ENCODE measurements at places on chromosomes 4 and X.
A peak's percentile ranks its signal among the peaks of the same experiment; 100 is the strongest.

DNA sequence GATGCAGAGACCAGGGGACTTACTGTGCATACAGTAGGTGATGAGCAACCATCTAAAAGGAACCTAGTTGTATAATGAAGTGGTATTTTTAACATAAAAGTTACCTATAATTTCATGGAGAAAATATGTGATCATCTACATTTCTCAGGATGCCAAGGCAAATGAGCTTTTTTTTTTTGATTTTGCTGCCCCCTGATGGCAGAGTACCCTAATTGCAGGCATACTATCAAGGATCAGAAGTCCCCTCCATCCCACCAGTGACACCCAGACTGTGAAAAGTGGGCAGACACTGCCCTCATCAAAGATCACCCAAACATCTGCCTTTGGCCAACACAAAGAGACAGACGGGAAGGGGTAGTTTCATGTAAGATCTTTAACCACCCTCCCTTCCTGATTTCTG lies 9.6 kb upstream of the ABLIM2 start:
- no peak for DNase-seq
- no peaks in the 10 kb centered on the region for H3K36me3 ChIP-seq
- H3K27me3 ChIP-seq: peaks cover 11% of the 10 kb centered on the region
- H3K27ac ChIP-seq: no peak overlapping the region
- peaks cover 35% of the 10 kb centered on the region for H3K4me1 ChIP-seq
- no peak overlapping the region for H3K4me3 ChIP-seq

DNA sequence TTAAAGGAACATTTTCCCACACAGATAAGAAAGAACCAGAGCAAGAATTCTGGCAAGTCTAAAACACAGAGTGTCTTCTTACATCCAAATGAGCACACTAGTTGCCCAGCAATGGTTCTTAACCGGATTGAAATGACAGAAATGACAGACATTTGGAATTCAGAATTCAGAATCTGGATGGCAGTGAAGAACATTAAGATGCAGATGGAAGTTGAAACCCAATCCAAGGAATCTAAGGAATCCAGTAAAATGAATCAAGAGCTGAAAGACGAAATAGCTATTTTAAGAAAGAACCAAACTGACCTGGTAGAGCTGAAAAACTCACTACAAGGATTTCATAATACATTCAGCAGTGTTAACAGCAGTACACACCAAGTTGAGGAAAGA lies 21.5 kb downstream of the ANAPC10 start:
- H3K4me1 ChIP-seq: no peaks in the 10 kb centered on the region
- DNase-seq: no peak
- no peaks in the 10 kb centered on the region for H3K27me3 ChIP-seq
- no peak overlapping the region for H3K4me3 ChIP-seq
- H3K36me3 ChIP-seq: peaks cover 15% of the 10 kb centered on the region

- H3K4me1 ChIP-seq: no peaks in the 10 kb centered on the region
- no peaks in the 10 kb centered on the region for H3K36me3 ChIP-seq
- DNase-seq: peak; percentile 42
- H3K27me3 ChIP-seq: no peaks in the 10 kb centered on the region
These were observed 287.2 kb downstream of the OPHN1 start for GRCh38 chrX:68146054-68146453.

GRCh38 chr4:173493041-173493440 lies 37.0 kb downstream of the HAND2 start:
- H3K27ac ChIP-seq: no peak overlapping the region
- no peak for DNase-seq
- H3K27me3 ChIP-seq: peaks cover 13% of the 10 kb centered on the region
- peaks cover 13% of the 10 kb centered on the region for H3K4me1 ChIP-seq
- no peak overlapping the region for H3K4me3 ChIP-seq
- H3K36me3 ChIP-seq: no peaks in the 10 kb centered on the region

GRCh38 chr4:9943761-9944160 lies 77.5 kb downstream of the SLC2A9 start:
- H3K36me3 ChIP-seq: no peaks in the 10 kb centered on the region
- no peak for DNase-seq
- H3K27ac ChIP-seq: no peak overlapping the region
- no peaks in the 10 kb centered on the region for H3K27me3 ChIP-seq
- H3K4me3 ChIP-seq: no peak overlapping the region
- peaks cover 4% of the 10 kb centered on the region for H3K4me1 ChIP-seq

All from muscle of leg (tissue), 16 donors.